ENCODE measurements at places on chromosomes 2 and 18. TPM values are rescaled to one million over a fixed set of nuclear protein-coding genes. Genes with fewer than 3 reads are reported as not detected.

STRADB gene
- total RNA-seq = 20.7 TPM

SPP2 gene
- total RNA-seq = not detected

PARD6G gene
- 26.4 TPM for total RNA-seq

SCTR gene
- not detected for total RNA-seq

CCDC178 gene
- total RNA-seq = 1.9 TPM

TRMT61B gene
- 22.8 TPM for total RNA-seq

MBD1 gene
- total RNA-seq = 91.7 TPM

ZNF396 gene
- total RNA-seq = 4.8 TPM

RAMP1 gene
- 49.0 TPM for total RNA-seq

RSAD2 gene
- 4.4 TPM for total RNA-seq

ZC3H8 gene
- 23.9 TPM for total RNA-seq

SLC4A5 gene
- 7.2 TPM for total RNA-seq

CDKL4 gene
- total RNA-seq = 0.44 TPM

ABCG5 gene
- not detected for total RNA-seq

GPR17 gene
- not detected for total RNA-seq

WNT6 gene
- 0.78 TPM for total RNA-seq

ATP6V1C2 gene
- 0.23 TPM for total RNA-seq

Data from ureter (tissue), 1 donor.